ENCODE measurements at places on chromosomes 7 and 10.

- DNase-seq = no peak
These were observed 225.3 kb upstream of the INHBA start for GRCh38 chr7:41928166-41928565.

- DNase-seq = peak; percentile 72
These were observed 3.4 kb downstream of the CAV1 start for GRCh38 chr7:116528008-116528789.

- DNase-seq = no peak
These were observed 70.5 kb downstream of the ADD3 start for GRCh38 chr10:110078317-110078716.

DNA sequence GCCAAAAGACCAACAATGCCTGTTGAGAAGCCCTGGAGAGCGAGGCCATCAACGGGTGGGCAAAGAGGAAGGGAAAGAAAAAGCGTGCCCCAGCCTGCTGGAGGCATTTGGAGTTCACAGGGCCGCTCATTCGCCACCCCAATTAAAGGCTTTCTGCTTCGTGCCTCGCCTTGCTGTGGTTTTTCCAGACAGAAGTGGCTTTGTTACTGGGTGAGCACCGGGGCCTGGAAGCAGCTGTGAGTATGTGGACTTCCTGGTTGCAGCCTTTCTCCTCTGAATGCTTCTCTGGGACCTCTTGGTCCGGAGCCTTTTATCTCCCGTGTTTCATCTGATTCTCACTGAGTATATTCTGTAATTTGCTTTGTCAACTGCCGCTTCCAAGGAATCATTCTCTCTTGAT, 118.1 kb upstream of the EGR2 start:
- no peak for DNase-seq

- DNase-seq = peak; percentile 22
These were observed 9.6 kb upstream of the AGR3 start for GRCh38 chr7:16891338-16891737.

DNA sequence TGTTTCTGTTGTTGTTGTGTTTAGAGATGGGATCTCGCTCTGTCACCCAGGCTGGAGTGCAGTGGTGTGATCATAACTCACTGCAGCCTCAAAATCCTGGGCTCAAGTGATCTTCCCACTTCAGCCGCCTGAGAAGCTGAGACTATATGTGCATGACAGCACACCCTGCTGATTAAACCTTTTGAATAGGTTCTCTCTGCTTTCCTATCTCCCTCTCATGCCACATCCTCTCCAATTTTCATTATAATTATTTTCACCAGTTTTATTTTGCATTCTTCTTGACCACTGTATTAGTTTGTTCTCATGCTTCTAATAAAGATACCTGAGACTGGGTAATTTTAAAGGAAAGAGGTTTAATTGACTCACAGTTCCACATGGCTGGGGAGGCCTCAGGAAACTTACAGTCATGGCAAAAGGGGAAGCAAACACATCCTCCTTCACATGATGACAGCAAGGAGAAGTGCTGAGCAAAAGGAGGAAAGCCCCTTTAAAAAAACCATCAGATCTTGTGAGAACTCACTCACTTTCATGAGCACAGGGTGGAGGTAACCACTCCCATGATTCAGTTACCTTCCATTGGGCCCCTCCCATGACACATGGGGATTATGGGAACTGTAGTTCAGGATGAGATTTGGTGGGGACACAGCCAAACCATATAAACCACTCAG, 12.9 kb downstream of the AGK start:
- no peak for DNase-seq

DNA sequence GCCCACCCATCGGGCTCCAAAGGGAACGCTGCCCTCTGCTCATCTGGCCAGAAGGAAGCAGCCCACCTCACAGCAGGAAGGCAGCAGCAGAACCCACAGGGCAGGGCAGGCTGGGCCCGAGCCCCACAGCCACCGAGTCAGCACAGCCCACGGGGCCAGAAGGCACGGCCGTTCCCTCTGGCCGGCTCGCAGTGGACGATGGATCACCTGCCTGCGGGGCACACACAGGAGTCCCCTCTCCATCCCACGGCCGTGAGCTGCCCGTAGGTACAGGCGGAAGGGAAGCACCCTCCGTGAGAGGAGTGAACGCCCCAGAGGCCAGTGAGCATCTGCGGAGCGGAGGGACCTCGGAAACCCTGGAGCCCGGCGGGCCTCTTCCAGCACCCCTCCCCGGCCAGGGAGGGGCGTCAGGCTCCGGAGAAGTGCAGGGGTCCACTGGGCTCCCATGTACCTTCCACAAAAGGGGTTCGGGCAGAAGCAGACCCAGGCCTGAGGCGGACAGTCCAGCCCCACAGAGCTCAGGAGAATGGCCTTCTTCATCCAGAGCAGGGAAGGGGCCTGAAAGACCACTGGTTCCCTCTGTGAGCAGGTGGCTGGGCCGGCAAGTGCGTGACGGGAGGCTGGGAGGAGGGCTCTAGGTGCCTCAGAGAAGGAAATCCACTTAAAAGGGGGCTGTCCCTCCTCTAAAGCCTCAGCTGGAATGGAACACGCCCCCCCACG, 11.7 kb downstream of the NUDT1 start:
- no peak for DNase-seq

DNA sequence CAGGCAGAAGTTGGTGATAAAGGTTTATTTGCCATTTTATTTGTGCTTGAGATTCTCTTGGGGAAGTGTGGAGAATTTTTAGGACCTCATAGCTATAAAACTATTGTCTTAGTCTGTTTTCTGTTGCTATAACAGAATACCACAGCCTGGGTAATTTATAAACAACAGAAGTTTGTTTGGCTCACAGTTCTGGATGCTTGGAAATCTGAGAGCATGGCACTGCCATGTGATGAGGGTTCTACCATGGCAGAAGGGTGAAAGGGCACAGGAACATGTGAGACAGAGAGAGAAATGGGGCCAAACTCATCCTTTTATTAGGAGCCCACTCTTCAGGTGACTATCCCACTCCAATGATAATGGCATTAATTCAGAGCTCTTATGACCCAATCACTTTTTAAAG, 12.3 kb downstream of the SUN3 start:
- no peak for DNase-seq

DNA sequence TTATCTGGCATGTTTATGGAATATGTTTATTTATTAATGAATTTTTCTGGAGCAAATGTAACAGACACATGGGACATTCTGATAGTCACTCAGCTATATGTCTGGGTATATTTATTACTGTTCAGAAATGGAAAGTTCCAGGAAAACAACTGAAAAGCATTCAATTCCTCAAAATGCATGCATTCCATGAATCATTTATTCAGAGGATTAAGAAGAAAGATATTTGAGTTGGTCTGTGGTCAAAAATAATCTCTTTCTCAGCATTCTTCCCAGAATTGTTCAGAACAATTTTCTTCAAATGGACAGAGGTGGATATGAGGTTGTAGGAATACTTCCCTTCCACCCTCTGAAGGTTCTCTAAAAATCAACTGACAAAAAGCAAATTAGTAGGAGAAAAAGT, 97.6 kb upstream of the ITGB1 start:
- DNase-seq = peak; percentile 14

DNA sequence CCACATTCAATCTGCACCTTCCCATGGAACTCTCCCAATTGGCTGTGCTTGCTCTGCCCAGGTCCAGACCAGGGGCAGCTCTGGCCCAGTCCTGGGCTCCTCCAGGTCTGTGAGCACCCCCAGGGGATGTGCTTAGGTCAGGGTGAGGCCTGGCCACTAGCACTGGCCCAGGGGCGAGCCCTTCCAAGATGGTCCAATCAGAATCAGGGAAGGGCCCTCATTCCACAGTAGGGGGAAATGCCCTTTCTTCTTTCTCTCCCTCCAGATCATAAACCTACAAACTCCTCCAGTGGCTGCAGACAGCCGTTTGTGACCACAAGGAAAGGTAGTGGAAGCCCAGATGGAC, 157.0 kb downstream of the PRKAG2 start:
- DNase-seq = no peak

DNA sequence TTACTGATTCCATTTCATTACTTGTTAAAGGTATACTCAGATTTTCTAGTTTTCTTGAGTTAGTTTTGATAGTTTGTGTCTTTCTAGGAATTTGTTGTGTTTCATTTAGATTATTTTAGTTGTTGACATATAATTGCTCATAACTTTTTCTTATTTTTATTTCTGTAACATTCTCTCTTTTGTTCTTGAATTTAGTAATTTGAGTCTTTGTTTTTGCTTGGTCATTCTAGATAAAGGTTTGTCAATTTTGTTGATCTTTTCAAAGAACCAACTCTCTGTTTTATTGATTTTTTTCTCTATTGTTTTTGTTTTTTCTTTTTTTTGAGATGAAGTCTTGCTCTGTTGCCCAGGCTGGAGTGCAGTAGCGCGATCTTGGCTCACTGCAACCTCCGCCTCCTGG, 7.2 kb downstream of the EXOC6 start:
- DNase-seq = no peak

DNA sequence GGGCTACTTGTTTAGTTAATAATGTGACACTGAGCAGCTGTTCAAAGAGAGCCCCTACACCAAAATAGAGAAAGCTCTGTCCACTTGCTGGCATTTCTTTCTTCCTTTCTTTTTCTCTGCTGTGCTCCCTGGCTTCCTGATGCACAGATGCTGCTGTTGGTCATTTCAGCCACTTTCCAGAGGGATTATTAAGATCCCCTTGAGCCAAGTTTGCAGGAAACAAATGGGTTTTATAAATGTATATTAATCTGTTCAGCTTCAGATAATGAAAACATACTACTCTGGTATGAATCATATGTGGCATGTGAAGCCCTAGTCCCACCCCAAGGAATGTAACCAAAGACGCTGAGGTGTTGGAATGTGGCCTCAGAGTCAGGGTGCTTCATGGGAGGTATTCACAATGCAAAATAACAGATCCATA, 638.2 kb upstream of the FZD8 start:
- peak; percentile 52 for DNase-seq

GRCh38 chr10:11325817-11326216, 285.6 kb downstream of the USP6NL start:
- DNase-seq = no peak

DNA sequence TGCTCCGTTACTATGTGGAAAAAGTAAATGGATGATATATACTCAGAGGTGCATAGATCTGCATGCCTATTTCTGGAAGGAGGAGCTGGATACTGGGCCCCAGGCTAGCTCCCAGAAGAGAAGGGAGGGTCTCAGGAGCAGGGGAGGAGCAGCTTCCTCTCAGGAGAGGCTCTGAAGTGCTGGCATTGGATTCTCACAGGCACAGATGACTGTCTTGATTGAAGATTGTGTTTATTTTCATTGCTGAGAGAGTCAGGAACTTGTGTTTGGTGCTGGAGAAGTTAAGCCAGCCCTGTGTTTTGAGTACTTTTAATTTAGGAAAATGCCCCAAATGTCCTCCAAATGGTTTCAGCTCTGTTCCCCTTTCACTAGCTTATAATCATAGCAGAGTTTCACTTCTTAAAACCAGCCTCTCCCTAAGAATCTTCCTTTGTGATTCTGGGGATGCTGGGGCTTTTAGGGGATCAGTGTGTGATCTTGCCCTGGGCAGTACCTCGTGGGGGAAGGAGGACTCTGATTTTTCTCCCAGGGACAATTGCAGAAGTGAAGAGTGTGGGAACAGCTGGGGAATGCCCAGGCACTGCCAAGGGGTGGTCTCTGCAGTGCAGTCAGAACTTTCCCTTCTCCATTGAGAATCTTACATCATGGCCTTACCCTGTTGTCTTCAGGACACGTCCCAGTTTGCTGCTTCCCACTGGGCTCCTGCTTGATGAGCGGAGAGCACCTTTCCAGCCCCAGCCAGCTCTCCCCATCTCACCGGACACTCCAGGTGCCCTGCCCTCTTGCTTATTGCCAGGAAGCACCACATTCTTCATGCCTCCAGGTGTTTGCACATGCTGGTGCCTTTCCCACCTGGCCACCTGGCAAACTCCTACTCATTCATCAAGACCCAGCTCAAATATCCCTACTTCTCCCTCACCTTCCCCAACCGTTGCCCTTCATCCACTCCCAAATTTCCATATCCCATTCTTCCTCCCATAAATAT, 102.8 kb downstream of the ARHGAP22 start:
- DNase-seq = no peak

- DNase-seq = no peak
These were observed 816.7 kb downstream of the XPNPEP1 start for GRCh38 chr10:109106604-109107003.

DNA sequence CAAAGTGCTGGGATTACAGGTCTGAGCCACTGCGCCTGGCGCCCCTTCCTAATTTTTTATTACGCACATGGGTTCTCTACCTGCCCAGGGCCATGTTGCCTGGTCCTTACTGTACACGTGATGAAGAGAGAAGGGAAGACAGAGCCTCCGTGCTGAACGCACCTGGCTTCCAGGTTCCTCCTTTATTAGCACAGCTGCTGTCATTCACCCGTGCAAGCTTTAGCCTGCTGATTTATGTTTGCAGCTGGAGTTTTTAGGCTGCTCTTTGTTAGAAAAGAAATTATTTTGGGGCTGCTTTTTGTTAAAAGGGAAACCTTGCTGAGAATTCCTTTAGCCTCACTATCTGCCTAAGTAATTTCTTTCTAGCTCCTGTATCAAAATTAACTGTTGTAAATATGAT, 417.0 kb downstream of the CALN1 start:
- no peak for DNase-seq

GRCh38 chr7:93092757-93093370, 24.9 kb downstream of the SAMD9 start:
- no peak for DNase-seq

DNA sequence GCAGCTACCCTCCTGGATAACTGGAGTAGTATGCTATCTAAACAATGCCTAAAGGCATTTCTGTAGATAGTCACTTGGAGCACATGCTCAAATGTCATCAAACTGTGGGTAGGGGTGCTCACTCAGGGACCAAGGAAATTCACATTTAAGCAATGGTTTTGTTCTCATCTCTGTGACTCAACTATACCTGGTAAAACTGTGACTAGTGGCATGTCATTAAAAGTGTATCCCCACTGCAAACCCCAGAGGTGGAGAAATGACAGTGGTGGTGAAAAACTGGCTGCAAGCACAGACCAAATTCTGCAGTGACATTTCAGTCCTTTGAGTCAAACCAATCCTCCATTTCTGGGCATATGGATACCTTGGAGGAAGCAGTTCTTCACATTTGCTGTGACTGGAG, 134.2 kb upstream of the EFCAB10 start:
- no peak for DNase-seq

- no peak for DNase-seq
These were observed 132.9 kb downstream of the ADRA2A start for GRCh38 chr10:111209692-111210091.

- no peak for DNase-seq
These were observed 61.0 kb upstream of the NFE2L3 start for GRCh38 chr7:26090927-26091519.

DNA sequence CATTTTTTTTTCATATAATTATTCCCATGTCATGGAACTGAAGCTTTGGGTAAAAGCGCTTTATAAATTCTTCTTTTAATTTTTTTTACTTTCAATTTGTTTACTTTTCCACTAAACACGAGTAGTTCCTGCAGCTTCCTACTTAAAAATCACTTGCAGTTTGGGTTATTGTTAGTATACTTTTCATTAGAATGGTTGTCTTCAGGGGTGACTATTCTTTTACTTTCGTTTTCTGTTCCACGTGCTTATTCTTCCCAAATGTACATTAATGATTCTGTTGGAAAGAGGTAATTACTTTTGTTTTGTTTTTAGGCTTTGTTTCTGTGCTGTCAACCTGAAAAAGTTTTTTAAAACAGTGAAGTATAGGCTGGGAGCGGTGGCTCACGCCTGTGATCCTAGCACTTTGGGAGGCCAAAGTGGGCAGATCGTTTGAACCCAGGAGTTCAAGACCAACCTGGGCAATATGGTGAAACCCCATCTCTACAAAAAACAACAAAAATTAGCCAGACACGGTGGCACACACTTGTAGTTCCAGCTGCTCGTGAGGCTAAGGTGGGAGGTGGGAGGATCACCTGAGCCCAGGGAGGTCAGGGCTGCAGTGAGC, 5.2 kb upstream of the CFAP69 start:
- DNase-seq = no peak

- no peak for DNase-seq
These were observed 111.3 kb downstream of the UBE2H start for GRCh38 chr7:129841465-129841864.
